ENCODE measurements at places on chromosomes 12 and 14. TPM values are rescaled to one million over a fixed set of nuclear protein-coding genes. Genes with fewer than 3 reads are reported as not detected.

The MYL2 gene
- total RNA-seq = 0.39 TPM

- no peak for DNase-seq
Measured at GRCh38 chr14:104512061-104512460, 67.5 kb upstream of the C14orf180 start.

DNA sequence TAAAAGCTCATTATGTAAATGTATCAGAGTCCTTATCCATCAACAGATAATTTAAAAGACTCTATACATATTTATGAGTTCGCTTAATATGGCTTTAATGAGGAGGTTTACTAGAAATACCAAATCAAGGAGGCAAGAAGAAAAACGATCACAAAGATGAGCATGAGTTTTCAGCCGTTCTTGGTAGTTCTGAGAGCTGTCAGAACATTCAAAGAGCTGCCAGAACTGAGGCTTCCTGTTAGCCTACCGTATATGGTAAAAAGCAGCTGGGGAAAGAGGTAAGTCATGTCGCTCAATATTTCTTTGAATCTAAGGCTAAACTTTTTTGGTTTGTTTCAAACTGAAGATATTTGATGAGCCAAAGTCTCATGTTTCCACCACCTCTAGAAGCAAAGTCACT is 115.3 kb upstream of the PLXNC1 start:
- DNase-seq = no peak

DNA sequence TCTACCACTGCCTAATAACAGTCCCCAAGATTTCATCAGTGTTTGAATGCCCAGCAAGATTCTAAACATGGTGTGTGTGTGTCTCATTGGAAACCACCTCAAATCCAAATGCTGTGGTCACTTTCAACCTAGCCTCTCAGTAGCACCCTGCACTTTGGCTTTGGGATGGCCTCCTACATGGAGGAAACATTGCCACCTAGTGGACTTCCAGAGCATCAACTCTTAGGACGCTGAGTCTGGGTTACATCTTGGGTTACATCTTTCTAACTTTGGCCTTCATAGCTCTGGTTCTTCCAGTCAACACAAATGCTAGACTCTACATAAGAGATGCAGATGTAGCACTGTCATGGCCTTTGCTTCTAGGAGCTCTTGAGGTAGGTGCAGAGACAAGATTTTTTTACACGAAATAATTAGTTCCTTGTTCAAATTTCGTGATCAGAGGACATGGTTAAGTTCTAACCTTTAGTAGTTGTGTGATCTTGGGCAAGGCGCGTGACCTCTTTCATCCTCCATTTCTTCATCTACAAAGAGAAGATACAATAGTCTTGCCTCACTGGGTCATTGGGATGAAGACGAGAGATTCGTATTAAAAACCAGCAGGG is 113.5 kb upstream of the VASH1 start:
- peak; percentile 38 for DNase-seq

- DNase-seq = no peak
Measured at GRCh38 chr12:46663318-46663717, 162.5 kb downstream of the SLC38A4 start.

- DNase-seq = no peak
Measured at GRCh38 chr12:84636801-84637290, 275.8 kb downstream of the SLC6A15 start.

- DNase-seq = no peak
Measured at GRCh38 chr12:56129942-56130495, 2.0 kb downstream of the ESYT1 start.

The CAPZA3 gene
- not detected for total RNA-seq

DNA sequence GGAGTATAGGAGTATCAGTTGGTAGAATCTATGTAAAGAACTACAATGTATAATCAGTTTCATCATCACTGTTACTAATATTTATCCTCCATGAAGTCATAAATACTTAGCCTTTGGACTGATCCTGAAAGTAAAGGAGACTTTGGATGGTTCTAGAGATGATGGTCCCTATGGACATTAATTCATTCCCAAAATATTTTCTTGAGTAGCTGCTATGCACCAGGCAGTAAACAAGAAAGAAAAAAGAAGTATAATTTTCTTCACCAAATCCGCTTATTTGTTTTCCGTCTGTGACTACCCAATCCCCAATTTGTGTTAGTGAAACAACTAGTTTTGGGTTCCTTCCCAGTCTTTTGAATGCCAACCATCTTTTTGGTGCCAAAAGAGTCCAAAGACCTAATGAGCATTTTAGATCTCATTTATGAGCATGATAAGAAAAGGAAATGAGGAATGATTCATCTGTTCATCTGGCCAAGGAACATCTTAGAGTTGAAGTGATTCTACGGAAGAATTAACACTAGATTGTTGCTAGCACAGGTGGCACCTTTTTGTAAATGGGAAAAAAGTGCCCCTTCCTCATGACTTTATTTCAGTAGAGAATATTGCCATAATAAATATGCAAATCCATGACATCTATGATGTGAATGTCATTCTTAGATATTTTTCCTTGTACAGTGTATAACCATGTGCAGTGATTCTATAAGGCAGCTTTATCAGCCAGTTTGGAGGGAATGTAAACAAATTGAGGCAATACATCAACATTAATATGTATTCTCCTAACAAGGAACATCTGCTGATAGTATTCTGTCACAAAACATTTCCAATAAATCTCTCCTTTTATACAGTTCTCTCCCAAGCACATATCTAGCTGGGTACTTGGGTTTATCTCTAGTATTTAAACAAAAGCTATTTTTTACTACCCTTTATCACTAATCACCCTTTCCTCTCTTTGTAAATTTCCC is 85.1 kb upstream of the CCDC91 start:
- no peak for DNase-seq

DNA sequence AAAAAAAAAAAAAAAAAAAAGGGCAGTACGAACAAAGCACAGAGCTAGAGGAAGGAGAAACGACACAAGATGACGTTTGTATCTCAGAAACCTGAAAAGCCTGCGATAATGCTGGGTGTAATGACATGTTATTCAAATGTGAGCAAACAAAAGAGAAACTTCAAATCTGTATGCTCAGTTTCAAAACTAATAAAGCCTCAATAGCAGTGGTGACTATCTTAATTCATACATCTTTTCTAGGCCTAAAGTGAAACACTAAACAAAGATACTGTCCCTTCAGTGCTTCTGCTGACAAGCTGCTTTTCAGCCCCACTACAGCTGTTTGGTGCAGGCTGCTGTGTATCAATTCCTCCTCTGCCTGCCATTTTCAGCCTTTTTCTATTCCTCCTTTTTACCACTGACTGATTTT is 15.8 kb downstream of the ITPR2 start:
- DNase-seq = peak; percentile 53

- DNase-seq = no peak
Measured at GRCh38 chr12:111275308-111275707, 93.6 kb downstream of the PHETA1 start.

GRCh38 chr14:92241966-92242595 is 80.9 kb upstream of the SLC24A4 start:
- DNase-seq = no peak
